Left hindlimb (tissue), 1 donor: ENCODE measurements at places on chromosomes 5 and 9.

DNA sequence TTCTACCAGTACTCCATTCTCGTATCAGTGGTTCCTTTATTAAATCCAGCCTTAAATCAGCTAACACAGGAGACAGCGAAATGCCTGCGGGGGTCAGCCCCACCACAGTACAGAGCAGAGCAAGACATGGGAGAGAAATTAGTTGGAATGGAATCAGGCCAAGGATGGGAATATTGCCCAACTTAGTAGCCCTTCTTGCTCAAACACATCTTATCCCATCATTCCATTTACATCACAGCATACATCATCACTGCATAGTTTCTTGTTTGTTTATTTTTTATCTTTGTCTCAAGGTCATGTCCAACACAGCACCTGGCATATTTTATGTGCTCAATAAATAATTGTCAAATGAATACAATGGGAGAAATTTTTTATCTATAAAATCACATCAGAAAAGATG lies 34.3 kb upstream of the DAB2 start:
- DNase-seq = no peak

- DNase-seq = no peak
Measured at GRCh38 chr9:21684831-21685362, 117.5 kb upstream of the MTAP start.

GRCh38 chr5:134582941-134583340 lies 49.7 kb downstream of the SAR1B start:
- DNase-seq = no peak

DNA sequence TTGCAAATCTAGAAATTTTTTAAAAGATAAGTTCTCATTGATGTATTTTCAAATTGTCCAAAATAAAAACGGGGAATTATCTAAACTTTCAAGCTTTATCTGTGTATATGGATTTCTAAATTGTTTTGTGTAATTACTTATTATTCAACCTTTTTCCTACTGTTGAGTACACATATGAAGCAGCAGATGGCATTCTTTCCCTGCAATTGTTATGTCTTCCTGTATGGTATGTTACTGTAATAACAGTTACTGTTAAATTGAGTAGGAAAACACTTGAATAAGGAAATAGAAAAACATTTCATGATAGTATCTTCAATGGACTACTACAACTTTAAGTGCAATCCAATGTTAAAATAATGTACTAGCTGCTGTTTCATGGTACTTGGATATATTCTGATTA lies 124.8 kb downstream of the RANBP17 start:
- DNase-seq = no peak

GRCh38 chr5:96763026-96763425 lies 44.7 kb downstream of the ERAP1 start:
- no peak for DNase-seq

DNA sequence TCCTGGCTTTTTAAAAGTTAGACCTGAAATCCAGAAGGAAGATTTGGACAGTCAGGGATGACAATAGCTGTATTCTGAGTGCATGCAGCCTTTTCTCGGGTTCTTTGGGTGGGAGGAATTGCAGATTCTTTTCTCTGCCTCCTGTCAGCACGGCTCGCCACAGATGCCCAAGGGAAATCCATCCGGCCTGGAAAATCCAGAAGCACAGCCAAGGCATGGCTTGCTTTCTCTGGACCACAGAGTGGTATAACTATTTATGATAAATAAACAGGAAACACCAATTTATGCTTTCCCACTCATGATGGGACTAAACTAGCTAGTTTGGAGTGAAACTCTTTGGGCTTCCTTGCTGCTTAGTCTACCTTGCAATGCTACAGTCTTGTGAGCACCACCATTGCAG lies 59.1 kb downstream of the C9orf152 start:
- peak; percentile 59 for DNase-seq

DNA sequence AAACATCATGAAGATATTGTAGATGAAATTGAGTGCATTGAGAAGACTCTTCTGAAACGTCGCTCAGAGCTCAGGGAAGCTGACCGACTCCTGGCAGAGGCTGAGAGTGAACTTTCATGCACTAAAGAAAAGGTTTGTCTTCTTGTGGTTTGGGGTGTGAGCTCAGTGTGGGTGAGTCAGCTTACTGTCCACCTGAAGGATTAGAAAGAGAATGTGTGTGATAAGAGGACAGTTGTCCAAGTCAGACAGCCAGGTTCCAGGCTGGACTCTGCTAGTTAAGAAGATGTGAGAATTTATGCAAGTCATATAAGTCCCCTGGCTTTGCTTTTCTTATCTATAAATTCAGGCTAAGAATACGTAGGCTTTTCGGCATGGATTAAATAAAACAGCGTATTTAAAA lies 46.9 kb downstream of the RAB14 start:
- DNase-seq = no peak

GRCh38 chr5:160363211-160363610 lies 7.2 kb downstream of the C1QTNF2 start:
- DNase-seq = peak; percentile 70

DNA sequence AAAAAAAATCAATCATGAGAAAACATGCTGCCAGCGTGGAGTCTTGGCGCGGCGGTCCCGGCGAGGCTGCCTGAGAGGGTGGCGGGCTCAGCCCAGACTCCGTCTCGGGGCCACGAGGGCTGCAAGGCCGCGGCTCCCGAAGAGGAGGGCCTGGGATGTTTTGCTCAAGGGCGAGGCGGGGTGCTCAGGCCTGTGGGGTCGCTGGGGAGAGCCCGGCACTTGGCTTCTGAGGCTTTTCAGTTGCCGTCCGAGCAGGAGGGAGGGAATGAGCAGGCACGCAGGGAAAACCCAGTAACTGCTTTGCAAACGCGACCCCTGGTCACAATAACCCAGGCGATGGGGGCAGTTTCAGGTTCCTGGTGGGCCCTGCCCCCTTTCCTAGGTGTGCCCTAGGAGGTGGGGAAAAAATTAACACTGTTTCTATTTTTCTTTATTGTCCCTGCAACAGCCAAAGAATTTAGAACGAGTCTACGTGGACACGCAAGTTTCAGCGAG lies 3.2 kb upstream of the IRX2 start:
- no peak for DNase-seq

GRCh38 chr9:106970219-106970975 lies 107.4 kb downstream of the ZNF462 start:
- no peak for DNase-seq

- no peak for DNase-seq
Measured at GRCh38 chr5:95628933-95629332, 9.0 kb downstream of the GPR150 start.

GRCh38 chr9:114861922-114862605 lies 56.2 kb upstream of the TNFSF15 start:
- no peak for DNase-seq

- DNase-seq = no peak
Measured at GRCh38 chr5:173786286-173787187, 101.6 kb upstream of the CPEB4 start.

DNA sequence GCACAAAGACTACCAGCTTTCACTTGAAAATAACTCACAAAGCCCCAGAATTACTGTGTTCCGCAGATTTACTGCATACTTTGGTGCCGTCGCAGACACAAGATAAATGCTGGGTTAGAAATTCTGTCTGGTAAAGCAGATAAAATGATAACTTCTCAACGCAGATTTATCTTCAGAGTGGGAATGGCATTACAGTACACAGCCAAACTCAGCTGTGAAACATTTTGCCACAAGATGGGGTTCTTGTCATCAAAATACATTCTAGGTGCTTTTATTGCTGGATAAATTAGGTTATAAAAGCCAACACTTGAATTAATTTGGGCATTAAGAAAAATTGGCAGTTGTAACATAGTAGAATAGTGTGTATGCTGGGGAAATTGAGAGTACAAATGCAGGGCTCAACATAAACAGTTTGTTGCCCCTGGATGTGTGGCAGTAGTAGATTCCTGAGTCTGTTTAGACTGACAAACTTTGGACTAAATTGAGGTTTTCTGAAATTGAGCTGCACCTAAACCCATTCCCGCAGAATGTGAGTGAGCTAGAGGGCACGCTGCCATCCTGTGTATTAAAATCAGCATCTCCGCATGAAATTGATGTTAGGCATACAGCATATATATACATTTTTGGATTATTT lies 61.1 kb downstream of the LMNB1 start:
- no peak for DNase-seq

DNA sequence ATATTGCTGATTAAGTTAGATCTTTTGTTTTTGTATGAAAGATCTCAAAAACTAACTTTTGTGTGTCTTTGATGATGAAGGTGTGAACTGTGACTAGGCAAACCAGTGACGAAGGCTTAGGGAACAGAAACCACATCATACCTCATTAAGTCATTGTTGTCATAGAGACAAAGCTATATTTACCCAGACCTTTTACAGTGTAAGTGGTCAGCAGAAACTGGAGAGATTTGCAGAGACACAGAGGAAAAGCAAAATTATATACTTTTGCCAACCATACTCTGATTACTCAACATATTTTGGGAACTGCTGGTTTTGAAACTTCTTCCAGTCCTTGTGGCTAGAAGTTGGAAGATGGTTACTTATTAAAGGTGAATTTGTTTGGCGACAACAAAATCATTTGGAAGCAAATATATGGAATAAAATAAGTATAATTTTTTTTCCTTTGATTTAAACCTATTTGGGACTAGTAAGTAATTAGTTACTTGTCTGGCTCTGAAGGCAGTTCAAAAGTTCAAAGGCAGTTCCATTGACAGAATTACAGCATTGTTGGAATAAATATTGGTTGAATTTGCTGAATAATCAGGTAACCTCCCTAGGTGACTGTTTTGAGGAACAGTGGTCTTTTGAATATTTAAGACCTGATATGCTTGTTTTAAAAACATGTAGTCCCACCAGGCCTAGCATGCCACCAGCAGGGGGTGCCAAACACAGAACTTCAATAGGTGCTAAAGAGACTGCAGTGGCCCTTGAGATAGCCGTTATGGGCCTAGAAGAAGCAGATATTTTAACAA lies 103.8 kb downstream of the RPS23 start:
- DNase-seq = peak; percentile 31
